ENCODE measurements at places on chromosomes 16 and 17.

DNA sequence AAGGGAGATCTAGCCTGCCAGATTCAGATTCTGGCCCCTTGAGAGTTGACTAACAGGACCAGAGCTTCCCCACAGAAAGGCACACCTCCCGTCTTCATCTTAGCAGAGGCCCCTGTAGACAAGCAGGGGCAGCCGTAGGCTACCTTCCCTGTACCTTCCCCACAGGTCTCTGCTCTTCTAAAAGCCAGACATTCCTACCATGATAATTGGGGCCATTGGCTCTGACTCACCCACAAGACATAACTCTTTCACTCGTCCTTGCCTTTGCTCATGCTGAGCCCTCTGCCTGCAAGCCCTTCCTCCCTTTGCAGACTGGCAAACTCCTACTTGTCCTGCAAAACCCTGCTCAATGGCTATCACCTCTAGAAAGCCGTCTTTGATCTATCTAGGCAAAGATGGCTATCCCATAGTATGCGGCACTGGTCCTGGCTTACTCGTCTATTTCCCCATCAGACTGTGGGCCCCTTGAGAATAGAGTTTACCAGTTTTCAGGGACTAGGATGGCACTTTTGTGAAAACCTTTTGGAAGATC, 43.8 kb downstream of the PIMREG start:
- no peak for DNase-seq

GRCh38 chr17:8283356-8283755, 5.1 kb upstream of the RANGRF start:
- no peak for DNase-seq

DNA sequence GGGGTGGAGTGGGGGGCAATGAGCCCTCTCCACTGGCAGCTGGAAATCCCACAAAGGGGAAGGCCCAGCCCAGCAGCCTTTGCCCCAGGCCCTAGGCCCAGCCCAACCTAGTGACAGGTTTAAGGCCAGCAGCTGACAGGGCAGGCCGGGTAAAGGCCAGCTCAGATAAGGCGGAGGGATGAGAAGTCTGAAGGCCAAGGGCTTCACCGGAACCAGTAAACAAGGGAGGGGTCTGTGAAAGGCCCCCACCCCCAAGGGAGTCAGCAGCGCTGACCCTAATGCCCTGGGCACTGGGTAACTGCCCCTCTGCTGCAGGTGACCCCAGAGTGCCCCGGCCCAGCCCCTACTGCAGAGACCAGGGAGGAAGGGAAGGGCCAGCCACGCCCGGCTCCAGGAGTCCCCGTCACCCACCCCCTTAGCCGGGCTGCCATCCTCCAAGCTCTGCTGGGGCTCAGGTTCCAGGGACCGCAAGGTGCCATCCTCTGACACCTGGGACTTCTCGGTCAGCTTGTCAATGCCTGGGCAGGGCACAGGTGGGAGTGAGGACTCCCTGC, 17.5 kb downstream of the OTOP3 start:
- DNase-seq, result no peak

DNA sequence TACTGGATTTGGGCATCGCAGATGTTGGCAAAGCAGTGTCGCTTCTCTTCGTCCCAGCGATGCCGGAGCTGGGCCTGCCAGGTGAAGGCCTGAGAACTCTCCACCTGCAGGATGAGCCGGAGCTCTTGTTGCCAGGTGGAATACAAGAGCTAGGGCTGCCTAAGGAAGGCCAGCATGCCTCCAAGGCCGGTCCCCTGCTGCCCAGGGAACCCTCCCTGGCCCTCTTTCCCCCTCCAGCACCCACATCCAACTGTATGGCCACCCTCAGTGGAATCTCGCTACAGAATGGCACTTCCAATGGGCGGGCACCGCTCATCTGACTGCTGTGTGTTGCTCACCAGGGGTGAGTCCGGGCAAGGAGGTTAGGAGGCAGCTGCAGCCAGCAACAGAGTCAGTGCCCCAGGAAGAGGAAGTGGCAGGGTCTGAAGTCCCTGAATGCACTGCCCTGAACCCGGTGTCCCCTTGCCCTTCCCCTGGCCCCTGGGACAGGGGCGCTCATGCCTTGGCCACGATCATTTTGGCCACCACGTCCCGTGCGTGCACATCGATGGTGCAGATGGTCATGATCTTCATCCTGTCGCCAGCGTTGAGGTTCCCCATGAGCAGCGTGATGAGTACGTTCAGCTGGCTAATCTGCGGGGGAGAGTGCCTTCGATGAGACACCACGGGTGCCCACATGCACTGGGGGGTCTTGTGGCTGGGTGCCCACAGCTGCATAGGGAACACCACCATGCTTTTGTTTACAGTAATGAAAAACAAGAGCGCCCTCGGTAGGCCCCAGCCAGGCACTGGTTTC, 75.8 kb downstream of the DNAH17 start:
- no peak for DNase-seq

DNA sequence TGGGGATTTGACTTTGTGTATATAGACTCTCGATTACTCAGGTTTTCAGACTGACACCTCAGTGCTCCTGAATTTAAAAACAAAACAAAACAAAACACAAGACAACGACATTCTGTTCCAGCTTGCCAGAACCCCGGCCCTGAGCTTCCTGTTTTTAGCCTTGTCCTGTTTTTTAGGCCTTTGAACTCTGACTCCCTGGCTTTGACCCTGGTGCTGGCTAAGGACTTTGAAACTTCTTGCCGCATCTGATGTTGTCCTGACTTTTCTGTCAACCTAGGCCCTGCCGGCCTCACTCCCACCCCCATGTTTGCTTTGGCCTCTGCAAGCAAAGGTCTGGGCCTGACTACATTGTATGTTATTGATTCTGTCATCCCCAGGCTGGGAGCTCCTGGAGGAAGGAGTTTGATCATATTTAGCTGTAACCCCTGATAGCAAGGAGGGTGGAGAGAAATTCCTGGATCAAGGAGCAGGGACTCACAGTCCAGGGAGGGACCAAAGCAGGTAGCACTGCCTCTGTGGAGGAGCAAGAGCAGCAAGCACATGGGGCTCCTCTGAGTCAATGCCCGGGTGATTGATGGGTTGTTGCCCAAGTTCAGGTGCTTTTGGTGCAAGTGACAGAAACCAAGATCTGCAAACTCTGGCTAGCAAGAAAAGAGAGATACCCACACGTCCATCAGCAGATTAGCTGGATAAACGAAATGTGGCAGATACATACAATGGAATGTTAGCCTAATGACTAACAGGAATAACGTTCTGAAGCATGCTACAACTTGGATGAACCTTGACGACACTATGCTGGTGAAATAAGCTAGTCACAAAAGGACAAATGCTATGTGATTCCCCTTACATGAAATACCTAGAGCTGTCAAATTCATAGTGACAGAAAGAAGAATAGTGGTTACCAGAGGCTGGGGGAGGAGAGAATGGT, 7.7 kb downstream of the CCL16 start:
- no peak for DNase-seq

GRCh38 chr16:78118469-78119025, 19.1 kb downstream of the WWOX start:
- no peak for DNase-seq

Data from T47D (cell line).